ENCODE measurements at places on chromosomes 6 and 20.
A peak's percentile ranks its signal among the peaks of the same experiment; 100 is the strongest.

- no peak for DNase-seq
These were observed 38.9 kb downstream of the BICRAL start for GRCh38 chr6:42820512-42821340.

DNA sequence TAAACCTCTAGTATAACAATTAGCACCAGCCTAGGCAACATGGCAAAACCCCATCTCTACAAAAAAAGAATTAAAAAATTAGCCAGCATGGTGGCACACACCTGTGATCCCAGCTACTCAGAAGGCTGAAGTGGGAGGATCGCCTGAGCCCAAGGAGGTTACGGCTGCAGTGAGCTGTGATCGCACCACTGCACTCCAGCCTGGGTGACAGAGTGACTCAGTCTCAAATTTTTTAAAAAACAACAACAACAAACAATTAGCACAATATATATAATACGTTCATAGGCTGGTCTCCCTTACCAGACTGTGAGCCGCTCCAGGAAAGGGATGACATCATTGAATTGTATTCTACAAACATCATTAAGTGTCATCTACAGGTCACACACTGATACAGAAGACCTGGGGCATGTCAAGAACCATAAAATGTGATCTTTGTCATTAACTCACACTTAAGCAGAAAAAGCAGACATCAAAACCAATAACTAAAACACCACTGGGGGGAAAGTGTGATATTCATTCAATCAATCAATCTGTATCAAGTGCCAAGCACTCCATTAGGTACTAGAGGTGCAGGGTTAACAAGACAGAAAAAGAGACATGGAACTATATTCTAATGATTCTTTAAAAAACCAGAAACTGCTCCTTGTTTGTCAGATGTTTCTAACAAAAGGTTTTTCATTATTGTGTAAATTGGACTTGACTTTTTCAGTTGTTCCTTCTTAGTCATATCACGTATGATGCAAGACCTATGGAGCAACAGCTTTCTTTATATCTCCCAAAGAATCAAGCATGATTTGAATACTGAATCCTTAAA lies 17.8 kb downstream of the MAP3K5 start:
- DNase-seq = no peak

DNA sequence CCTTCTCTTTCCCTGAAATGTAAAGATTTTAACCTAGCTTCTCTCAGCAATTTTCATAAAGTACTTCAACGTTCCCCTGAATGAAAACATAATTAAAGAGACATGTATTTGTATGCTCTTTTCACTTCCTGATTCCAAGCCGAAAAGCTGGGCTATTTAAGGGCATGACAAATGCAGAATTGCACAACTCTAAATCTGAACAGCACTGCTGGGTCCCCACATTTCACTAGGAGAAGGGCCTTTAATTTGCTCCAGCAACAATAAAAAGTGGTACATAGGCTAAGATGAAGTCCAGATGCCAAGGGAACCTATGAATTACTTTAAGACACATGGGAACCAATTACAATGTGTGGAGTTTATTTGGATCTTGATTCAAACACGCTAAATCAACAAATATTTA lies 42.0 kb downstream of the IRAK1BP1 start:
- no peak for DNase-seq

GRCh38 chr20:37396416-37397075 lies 50.6 kb downstream of the SRC start:
- peak; percentile 57 for DNase-seq

GRCh38 chr6:155222506-155222905 lies 41.3 kb upstream of the CLDN20 start:
- no peak for DNase-seq

GRCh38 chr20:38633577-38634093 lies 32.0 kb downstream of the ARHGAP40 start:
- DNase-seq = peak; percentile 41

- peak; percentile 27 for DNase-seq
These were observed 211.7 kb downstream of the LMBRD1 start for GRCh38 chr6:69584913-69585729.

DNA sequence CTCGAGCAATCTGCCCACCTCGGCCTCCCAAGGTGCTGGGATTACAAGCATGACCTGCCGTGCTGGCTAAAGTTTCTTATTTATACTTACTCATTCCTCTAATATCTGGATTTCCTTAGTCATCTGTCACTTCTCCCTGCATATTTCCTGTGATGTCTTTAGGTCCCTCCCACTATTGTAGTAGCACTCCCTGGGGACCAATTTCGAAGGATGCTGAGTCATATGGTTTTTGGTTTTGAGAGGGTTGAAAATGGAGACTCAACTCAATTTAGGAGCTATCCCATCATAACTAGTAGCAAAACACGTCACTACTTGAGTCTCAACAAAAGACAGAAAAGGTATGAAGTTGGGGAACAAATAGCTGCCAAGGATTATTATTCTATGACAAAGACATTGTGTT lies 20.2 kb downstream of the MCUR1 start:
- DNase-seq = no peak

DNA sequence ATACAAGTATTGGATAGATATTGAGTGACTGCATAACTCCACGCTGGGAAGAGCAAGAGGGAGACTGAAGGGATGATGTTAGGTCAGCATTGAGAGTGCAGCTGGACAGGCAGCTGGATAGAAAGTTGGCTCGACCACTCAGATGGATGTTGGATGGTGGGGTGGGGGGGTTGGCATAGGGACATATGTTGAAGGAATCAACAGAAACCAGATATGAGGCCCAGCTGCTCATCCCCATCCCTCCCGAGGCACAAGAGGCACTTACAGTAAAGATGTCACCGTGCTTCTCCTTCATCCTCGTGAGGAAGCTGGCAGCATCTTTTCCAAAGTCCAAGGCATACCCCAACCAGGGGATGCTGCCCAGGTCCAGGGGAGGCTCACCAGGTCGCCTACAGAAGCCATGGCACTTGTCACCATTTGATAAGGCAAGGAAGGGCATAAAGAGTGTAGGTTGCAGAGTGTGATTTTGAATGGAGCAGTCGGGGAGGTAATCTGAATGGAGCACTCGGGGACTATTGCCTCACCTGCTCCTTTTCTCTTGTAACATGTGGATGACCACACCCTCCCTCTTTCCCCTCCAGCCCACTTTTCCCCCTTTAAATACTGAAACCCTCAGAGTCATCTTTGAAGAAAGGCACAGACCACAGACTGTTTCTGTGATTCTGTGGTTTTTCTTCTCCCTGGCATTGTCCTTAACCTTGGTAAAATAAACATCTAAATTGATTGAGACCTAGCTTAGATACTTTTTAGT lies 18.0 kb downstream of the PTGIS start:
- DNase-seq = no peak

DNA sequence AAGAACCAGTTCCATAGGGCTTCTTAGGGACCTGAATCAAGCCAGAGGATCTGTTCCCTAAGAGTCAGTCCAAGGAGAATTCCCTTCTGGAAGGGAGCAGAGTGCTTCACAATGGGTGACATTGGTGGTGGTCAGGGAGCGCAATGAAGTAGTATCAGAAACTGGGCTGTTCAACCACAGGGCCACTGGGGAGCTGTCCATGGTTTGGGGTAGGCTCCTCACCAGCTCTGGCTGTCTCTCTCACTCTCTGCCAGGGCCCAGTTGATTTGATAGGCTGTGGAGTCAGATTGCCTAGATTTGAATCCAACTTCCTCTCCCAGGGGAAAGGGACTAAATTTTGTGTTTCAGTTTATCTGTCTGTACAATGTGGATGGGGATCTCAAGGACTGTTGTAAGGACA lies 36.7 kb upstream of the CHD6 start:
- DNase-seq = no peak

GRCh38 chr20:4656491-4656890 lies 65.2 kb upstream of the PRND start:
- no peak for DNase-seq

DNA sequence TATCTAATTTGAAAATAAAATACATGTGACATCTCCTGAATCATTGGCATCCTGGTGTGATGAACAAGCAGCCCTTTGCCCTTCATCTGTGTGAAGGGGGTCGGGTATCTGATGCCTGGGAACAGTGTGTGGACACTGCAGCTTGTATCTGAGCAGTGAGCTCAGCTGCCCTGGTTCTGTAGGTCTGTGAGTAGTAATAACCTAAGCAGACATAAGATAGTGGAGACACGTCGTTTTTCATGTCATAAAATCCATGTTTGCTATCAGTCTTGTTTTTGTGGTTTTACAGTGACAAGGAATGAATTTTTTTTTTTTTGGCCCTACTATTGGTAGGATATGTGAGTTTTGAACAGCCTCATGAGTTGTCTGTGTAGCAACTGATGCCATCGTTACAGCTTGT lies 133.0 kb downstream of the JARID2 start:
- no peak for DNase-seq

DNA sequence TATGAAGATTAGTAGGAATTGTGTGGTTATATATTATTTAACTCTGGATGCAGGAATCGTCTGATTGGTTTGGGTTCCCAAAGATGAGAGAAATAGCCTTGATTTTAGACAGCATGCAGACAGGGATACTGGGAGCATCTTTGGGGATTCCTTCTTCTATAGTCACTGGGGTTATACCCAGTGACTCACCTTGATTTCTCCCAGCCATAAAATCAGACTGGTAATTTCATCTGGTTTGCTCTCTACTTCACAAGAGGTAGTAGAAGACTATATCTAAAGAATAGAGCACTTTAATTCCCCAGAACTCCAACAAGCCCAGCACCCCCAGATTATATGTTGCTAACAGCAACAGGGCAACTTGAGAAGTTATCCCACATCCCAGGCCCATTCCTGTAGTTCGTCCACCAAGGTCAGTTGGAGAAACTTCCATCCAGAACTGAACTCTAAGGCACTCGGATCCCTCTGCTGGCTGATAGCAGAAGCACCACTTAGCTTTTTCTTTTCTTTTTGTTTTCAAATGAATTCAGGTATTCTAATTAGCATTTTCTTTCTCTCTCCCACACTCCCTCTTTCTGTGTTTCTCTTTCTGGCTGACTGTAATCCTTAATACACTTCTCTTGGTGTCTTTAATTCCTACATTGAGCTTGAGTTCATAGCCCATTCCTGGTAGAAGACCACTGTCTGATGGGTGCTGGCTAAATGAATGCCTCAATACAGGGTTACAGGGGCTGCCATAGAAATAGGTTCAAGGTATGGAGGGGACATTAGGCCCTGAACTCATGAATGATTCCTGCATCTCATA lies 20.4 kb upstream of the EFHC1 start:
- peak; percentile 9 for DNase-seq

DNA sequence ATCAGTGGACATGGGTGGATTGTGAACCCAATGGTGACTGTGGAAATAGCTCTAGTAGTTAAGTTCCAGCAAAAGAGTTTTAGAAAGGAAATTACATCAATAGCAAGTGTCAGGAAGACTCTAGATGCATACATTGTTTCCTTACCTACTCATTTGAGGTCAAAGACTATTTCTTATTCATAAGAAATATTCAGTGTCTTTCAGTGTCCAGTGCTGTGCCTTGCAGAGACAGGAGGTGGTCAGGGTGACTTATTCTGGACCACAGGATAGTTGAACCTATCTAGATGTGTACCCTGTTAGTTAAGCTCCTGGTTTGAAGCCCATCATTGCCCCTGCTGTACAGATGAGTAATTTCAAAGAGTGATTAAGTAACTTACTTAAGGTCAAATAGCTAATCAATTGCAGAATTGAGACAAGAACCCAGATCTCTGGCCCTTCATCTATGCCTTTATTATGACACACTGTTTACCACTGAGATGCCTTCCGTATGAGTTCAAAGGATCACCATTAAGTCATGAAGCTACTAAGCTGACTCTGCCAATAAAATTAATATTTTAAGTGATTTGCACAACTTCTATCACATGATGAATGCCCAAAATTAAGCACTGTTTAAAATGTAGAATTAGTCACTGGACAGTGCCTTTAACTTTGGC lies 136.1 kb downstream of the PDSS2 start:
- no peak for DNase-seq

- DNase-seq = no peak
These were observed 18.8 kb upstream of the MRGBP start for GRCh38 chr20:62777528-62777830.

DNA sequence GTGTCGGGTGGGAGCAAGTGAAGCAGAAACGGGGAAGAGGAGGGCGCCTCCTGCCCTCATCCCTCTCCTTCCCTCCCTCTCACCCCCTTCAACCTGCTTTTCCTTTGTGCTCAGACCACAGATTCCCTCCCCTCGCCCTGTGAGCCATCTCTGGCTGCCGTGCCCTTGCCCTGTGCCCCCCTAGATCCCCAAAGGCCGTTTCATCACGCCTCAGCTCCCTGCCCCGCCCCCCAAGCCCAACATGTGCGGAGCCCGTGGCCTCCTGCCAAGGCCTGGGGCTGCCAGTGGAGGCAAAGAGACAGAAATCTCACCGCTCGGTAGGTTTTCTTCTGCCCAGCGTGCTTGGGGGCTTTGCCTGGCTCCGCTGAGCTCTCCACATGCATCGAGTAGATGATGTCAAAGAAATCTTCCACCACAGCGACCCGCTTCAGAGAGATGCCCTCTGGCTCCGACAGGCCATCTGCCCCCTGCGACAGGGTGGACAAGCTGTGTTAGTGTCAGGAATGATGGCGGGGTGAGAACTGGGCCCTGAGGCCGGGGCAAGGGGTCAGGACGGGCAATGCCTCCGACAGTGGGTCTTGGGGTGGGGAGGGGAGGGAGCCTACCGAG lies 57.6 kb downstream of the NOL4L start:
- peak; percentile 47 for DNase-seq

Data from NCI-H1694 treated with DMSO at 0.1 percent for 48 hours (cell line).